Stimulated activated CD8-positive, alpha-beta memory T cell treated with anti-CD3 and anti-CD28 coated beads, Interleukin-7, amount 100 ng/mL, for 1 hour (primary cell): ENCODE measurements at places on chromosomes 4 and X.

DNA sequence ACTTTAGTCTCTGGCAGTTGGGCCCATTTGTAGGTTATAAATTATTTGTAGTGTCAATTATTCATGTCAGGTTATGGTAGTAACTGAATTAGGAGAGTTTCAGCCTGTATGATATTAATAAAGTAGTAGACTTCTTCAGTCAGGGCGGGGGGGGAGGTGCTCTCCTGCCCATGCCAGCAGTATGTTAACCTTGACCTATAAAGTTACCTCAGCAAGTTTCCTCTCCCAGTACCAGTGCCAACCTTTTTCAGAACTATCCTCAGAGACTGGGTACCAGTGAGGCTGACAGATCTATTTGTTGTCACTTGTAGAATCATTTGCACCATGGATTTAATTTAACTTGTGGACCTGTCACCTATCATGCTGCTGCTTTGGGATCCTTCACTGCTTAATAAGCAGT is 88.0 kb downstream of the PRRG1 start:
- DNase-seq: no peak

- no peak for DNase-seq
Measured at GRCh38 chrX:36983831-36984230, 24.3 kb upstream of the FAM47C start.

DNA sequence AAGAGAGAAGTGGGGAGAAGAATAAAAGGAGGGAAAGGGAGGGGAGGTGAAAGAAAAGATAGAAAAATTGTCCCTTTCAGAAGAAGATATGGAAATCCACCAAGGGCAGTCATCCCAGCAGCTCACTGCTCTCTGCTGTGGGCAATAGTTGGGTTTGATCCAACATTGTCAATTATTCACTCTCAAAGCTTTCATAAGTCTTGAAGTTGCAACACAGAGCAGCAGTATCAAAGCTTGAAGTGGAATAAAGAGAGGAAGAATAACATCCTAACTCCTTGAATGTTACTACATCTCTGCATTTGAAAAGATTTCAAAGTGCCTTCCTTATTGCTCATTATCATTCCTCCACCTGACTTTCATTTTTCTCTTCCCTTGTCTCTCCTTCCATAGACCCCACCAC is 62.3 kb upstream of the HHIP start:
- no peak for DNase-seq

DNA sequence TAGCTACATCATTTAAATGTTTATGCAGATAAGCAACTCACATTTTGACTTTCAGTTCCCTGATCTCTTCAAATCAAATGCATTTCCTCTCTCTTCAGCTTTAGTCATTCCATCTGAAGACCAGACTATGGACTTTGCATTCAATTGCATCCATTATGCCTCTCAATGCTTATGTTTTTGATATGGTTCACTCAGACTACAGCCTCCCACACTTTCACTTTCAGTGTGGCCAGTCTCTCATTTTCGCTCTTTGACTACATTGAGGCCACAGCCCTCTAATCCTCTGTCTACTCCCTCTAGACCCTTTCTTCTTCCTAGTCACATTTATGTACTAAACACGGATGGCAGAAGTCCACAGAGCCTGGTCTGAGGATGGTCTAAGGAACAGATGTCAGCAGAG is 24.5 kb upstream of the VEGFC start:
- DNase-seq: no peak

- DNase-seq: no peak
Measured at GRCh38 chr4:183450108-183450507, 5.7 kb downstream of the CDKN2AIP start.

- DNase-seq: no peak
Measured at GRCh38 chr4:46081248-46081647, 42.6 kb downstream of the GABRG1 start.

DNA sequence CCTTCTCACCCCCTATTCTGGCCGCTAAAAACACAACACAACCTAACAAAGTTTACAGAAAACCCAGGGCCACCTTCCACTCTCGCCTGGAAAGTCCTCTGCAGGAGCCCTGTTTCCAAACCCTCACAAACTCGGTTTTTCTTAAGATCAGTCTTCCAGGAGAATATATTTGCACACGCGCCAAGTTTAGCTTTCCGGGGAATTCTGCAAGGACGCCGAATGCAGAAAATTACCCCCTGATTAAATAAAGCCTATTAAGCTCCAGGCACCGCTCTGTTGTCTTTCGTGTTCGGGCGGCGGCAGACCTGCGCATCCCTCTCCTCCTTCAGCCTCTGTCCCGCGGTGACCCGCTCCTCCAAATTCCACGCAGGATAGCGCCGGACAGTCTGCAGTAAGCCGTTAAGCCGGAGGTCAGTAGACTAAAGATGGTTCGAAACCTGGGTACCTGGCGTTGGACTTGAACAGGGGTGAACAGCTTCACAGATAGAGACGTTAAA is 5.0 kb downstream of the MSX1 start:
- no peak for DNase-seq

DNA sequence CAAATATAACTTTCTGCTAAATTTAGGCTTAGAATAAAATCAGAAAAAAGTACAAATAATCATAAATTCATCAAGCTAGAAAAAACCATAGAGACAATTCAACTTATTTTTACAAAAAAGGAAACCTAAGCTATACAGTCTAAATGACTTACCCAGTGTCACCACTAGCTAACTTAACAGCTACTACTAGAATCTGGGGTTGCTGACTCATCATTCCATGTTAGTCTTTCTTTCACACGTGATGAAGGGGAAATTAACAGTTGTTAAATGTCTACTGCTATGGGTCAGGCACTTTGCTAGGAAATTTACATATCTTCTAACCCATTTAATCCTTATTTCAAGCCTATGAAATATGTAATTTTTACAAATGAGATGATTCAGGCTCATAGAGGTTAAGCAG is 349.3 kb upstream of the GALNT7 start:
- no peak for DNase-seq

GRCh38 chr4:64001229-64001898 is 407.9 kb downstream of the TECRL start:
- no peak for DNase-seq

DNA sequence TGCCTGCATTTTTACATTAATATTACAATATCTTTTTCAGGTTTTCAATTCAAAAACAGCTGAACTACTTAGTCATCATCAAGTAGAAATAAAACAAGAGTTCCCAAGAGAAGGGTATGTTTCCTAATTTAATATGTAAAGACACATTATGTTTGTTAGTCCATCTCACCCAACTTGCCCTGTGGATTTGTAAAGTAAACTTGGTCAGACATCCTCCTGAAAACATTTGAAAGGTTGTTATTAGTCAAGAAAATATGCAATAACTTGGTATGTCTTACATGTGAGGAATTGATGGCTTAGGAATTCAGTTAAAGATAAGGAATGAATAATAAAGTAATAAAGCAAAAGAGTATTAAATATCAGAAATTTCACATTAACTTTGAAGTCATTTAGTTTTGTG is 12.2 kb downstream of the GK start:
- no peak for DNase-seq
